ENCODE measurements at places on chromosomes 2 and 18.
A peak's percentile ranks its signal among the peaks of the same experiment; 100 is the strongest.

- no peak for DNase-seq
Measured at GRCh38 chr18:21735452-21736015, 5.1 kb upstream of the MIB1 start.

- DNase-seq, result no peak
Measured at GRCh38 chr2:29323301-29323700, 208.1 kb downstream of the CLIP4 start.

DNA sequence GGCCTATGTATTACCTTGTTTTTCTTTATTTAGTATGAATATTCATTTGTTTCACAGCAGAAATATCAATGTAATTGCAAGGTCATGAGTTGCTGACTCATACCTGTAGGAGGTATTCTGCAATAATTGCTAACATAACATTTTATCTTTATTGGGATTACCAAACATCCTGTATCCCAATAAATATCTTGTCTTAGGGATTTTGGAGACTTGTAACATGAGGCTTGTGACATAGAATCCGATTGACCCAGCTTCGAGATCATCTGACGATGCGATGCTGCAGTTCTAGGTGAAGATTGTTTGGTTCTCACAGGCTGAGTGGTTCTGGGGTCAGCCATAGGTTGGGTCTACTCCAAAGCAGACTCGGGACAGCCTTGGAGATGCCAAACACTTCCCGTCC is 133.4 kb upstream of the RND3 start:
- DNase-seq, result peak; percentile 53

DNA sequence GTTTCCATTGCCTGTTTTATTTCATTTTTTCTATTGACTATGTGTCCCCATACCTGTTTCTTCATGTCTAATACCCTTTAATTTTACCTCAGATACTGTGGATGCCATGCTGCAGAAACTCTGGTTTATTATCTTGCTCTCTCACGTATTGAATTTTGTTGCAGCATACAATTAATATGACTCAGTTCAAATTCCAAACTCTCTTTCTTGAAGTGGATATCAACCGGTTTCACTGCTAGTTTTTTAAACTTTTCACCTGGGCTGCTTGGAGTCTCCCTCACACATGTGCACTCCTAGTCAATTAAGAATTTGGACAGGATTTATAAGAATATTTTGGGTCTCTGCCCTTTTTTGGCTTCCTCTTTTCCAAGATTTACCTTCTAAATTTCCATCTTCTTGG is 70.6 kb upstream of the CAPN13 start:
- DNase-seq, result no peak

GRCh38 chr2:104332731-104333130 is 521.2 kb upstream of the POU3F3 start:
- peak; percentile 25 for DNase-seq

- DNase-seq, result no peak
Measured at GRCh38 chr18:40018266-40018665, 1936.8 kb upstream of the PIK3C3 start.

DNA sequence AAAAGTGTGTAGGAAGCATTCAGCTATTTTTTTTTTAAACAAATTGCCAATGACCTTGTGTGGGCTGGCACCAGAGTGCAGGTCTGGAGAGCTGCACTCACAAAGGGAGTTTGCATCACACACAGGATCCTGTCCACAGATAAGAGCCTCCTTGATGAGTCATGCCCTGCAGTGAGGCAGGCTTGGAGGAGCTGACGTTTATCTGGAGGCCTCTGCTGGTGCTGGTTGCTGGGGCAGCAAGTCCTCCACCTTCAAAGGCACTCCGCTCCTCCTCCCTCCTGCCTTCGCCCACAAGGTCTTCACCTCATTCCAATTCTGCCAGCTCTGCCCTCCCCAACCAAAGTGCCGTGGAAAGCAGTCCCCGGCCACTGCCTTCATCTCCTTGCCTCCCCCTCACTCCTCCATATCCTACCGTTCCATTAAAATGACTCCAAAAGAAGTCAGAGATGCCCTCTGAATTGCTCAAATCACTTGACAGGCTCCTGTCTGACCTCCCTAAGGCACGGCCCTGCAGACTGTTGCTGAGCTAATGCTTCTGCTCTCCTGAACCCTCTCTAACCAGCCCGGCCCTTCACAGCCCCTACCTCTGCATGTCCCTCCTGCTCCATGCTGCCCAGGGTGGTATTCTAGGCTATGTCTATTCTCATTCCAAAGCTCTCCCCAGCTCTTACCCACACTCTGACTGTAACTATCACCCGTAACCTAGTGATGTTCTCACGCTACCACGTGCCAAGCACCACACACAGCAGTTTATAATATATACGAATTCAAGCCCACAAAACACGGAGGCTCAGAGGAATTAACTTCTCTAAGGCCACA is 30.9 kb downstream of the LONRF2 start:
- DNase-seq, result peak; percentile 89

GRCh38 chr18:23738575-23738974 is 49.3 kb downstream of the LAMA3 start:
- DNase-seq, result no peak

DNA sequence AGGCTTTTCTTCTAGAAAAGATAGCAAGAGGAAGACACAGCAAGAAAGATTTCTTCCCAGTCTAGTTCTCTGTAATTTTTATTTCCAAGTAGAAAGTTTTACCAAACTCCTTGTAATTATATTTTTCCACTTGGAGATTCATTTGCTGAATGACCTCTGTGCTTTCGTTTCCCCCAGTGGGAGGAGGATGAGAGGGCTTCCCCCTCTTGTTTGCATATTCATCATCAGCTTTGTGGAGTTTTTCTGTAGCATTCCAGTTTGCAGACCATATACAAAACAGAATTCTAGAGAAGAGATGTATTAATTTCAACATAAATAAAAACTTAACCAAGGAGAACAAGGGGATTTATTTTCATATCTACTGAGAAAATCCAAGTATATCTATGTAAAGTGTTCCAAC is 51.3 kb downstream of the RMDN2 start:
- no peak for DNase-seq

- no peak for DNase-seq
Measured at GRCh38 chr2:3117650-3118216, 259.9 kb downstream of the EIPR1 start.

DNA sequence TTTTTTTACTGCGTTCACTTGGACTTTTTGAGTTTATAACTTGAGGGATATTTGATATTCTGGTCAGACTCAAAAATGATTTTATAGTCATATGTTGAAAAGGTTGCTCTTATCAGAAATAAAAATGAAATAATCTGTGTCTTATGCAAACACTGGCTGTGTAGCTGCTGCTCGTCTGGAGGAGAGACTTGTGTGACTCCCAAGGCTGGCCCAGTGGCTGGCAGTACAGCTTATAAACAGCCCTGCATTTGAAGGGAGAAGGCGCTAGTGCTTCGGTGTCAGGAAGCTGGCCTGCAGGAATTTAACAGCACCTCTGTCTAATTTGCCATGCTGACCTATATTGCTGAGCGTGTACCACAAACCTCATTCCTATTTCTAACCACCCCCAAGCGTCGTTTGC is 74.5 kb downstream of the ASAP2 start:
- no peak for DNase-seq

GRCh38 chr2:80545420-80546210 is 241.1 kb upstream of the LRRTM1 start:
- DNase-seq, result no peak

DNA sequence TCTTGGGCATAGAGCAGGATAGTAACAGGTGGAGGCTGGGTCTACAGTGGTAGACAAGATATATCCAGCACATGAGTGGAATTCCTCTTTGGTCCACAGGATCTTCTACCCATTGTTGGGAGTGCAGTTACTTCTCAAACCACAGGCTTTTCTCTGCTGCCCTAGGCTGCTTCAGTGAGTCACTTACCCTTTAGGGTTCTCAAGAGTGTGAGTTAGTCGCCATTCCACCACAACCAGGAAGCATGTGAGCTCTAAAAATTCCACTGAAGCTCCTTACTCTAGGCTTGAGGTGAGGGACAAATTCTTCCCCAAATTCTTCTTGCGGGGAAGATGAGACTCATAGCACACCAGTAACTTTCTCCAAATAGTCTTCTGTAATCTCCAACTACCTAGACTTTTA is 189.4 kb downstream of the PLCL1 start:
- DNase-seq, result no peak

- DNase-seq, result no peak
Measured at GRCh38 chr18:61154866-61155265, 178.4 kb upstream of the CDH20 start.

DNA sequence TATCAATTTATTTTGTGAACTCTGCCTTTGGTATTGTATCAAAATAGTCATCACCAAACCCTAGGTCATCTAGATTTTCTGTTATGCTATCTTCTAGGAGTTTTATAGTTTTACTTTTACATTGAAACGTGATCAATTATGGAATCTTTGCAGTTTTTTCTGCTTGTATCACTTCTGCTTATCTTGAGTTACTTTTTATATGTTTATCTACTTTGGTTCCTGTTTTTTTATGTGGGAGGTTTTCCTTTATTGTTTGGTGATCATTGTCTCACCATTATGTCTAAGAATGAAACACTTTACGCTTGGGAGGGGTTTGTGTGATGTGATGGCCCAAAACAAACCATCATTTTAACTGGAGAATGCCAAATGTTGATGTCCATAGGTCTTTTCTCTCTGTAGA is 261.2 kb downstream of the SPAG16 start:
- DNase-seq, result no peak

DNA sequence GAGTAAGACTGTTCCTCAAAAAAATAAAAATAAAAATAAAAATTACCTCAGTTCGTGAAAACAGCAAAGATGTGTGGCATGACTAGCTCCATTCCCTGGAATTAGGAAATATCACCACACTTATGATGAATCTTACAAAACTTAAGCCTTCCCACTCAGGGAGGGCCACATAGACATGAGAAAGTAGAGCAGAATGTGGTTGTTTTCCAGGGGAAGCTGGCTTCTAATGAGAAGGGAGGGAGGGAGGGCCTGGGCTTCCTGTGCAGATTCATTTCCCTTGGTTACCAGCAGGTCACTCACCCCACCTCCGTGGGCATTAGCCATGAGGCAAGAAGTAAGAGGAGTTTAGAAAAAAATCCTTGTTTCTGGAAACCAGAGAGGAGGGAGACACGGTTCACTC is 95.9 kb upstream of the RMDN2 start:
- DNase-seq, result no peak

- DNase-seq, result no peak
Measured at GRCh38 chr2:211513446-211513845, 957.0 kb downstream of the CPS1 start.

DNA sequence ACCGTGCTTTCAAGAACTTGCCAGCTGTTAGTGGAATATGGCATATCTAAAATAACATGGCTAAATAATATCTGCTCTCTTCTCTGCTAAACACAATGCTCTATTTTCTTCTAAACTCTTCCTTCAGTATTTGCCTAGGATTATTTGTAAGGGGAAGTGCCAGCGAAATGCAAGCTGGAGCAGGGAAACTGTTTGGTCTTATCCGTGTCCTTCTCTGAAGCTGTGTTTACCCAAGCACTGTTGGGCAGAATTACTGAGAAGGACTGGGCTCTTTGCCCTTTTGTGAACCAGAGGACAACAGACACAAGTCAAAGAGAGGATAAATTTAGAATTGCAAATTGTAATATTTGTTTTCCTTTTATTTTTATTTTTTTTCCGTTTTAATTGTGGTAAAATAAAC is 23.6 kb downstream of the CPO start:
- no peak for DNase-seq

DNA sequence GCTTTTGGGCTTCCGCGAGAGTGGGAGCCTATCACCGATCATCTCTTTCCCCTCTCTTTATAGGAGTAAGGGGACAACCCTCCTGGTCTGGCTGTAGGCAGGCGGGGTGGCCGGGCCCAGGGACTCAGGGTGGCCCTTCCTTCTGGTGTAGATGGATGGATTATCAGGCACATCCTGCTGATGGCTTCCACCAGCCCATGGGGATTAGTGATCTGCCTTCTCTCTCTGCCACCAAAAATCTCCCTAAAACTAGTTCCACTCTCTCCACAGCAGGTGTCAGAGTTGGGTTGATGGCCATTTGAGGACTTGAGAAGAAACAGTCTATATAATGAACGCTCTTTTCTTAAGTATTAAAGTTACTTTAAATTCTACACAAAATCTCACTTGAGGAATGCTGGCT is 37.4 kb downstream of the NCK2 start:
- DNase-seq, result no peak

DNA sequence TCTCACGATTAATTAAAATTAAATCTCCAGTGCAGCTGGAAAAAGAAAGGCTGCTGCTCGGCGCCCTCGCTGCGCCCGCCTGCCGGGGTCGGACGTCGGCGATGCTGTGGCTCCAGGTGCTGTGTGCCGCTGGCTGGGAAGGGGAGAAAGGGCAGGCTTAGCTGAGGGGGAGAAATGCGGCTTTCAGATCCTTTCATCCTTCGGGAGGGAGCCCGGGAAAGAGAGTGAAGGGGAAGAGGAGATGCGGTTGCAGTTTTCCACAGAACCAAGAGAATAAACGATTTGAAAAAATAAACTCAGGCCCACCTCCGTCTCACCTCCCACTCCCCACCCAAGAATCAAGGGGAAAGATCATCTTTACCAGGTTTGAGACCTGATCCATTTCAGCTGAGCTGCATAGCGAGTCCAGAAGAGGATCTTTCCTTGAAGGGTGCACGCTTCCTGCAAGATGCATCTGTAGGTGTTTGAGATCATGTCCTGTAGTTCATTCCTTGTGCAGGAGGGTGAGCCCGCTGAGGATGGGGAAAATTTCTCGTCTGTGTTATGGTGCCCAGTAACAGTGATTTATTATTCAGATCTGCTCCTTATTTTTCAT is 495 bp downstream of the TMEM169 start:
- no peak for DNase-seq

- DNase-seq, result no peak
Measured at GRCh38 chr2:63675026-63675425, 86.3 kb downstream of the MDH1 start.

GRCh38 chr2:56540467-56540866 is 356.7 kb downstream of the CCDC85A start:
- no peak for DNase-seq

GRCh38 chr2:219155054-219155644 is 5.5 kb downstream of the NHEJ1 start:
- peak; percentile 66 for DNase-seq

GRCh38 chr2:127155947-127156346 is 49.0 kb upstream of the BIN1 start:
- no peak for DNase-seq

GRCh38 chr2:190443778-190444481 is 35.8 kb downstream of the MFSD6 start:
- no peak for DNase-seq

DNA sequence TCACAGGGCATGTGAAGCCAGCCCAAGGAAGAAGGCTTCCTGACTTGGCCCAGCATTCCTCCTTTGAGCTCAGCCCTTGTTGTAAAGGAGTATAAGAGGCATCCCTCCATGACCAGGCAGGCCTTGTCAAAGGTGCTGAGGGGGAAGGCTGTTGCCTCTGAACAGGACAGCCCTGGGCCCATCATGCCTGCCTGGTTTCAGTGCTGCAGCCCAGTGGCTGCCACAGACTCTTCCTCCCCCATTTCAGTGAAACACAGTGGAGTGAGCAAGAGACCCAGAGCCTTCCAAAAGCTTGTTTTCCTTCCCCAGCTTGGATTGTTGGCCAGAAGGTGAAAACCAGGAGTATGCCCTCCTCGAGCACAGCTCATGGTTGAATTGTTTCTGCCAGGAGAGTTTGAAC is 19.9 kb upstream of the RPL37A start:
- no peak for DNase-seq

- no peak for DNase-seq
Measured at GRCh38 chr2:104432991-104433390, 420.9 kb upstream of the POU3F3 start.

GRCh38 chr2:111054791-111055691 is 65.7 kb upstream of the BCL2L11 start:
- no peak for DNase-seq
